Upper lobe of right lung (tissue), 1 donor: ENCODE measurements at places on chromosomes 3 and 15. TPM values are rescaled to one million over a fixed set of nuclear protein-coding genes. Genes with fewer than 3 reads are reported as not detected.

- no peak overlapping the region for H3K27ac ChIP-seq
- peaks cover 7% of the 10 kb centered on the region for H3K27me3 ChIP-seq
- peaks cover 14% of the 10 kb centered on the region for H3K4me1 ChIP-seq
- H3K4me3 ChIP-seq = no peak overlapping the region
- H3K36me3 ChIP-seq = no peaks in the 10 kb centered on the region
These were observed 586 bp upstream of the LSMEM2 start for GRCh38 chr3:50278123-50278879.

- H3K27ac ChIP-seq = no peak overlapping the region
- no peaks in the 10 kb centered on the region for H3K4me1 ChIP-seq
- H3K36me3 ChIP-seq = no peaks in the 10 kb centered on the region
- no peak overlapping the region for H3K4me3 ChIP-seq
- no peak for DNase-seq
- H3K27me3 ChIP-seq = no peaks in the 10 kb centered on the region
These were observed 203.6 kb downstream of the ROBO1 start for GRCh38 chr3:79564192-79564591.

GRCh38 chr3:126664591-126665214 lies 9.8 kb upstream of the TXNRD3 start:
- H3K27me3 ChIP-seq = peaks cover 12% of the 10 kb centered on the region
- no peaks in the 10 kb centered on the region for H3K36me3 ChIP-seq
- no peak for DNase-seq

DNA sequence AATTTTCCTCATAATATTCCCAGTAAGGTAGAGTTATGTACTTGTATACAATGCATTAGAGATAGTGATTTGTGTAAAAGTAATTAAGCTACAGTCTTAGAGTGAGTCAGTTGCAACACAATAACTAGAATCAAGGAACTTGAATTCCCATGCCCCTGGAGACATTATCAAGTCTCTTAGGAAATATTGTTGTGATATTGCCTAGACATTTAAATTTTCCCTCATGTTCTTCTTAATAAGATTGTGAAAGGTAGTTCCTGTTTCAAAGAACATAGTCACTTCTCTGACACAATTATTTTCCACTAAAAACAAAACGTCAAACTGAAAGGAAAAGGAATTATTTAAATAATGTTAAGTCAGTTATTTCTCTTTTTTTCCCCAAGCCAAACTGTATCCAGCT lies 13.0 kb upstream of the ATP1B3 start:
- H3K36me3 ChIP-seq = no peaks in the 10 kb centered on the region
- no peak for DNase-seq
- peaks cover 12% of the 10 kb centered on the region for H3K4me1 ChIP-seq
- no peak overlapping the region for H3K4me3 ChIP-seq

DNA sequence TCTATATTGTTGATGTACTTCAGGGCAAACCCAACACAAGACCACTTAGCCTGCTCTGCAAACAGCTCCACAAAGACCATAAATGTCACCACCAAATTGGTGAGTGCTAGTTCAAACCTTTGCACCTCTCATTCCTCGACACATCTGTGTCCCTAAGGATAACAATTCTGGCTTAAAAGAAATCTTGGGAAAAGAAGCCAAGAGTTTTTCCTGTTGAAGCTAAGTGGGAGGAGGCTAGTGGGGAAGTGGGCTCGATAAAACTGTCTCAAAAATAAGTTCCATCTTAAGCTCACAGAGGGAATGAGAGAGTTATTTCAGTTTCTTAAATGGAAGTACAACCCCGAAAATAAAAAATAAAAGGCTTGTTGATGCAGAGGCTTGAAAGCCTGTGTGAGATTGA lies 40.4 kb upstream of the PRICKLE2 start:
- peaks cover 27% of the 10 kb centered on the region for H3K4me1 ChIP-seq
- peak overlapping the region; percentile 83 for H3K27ac ChIP-seq
- no peaks in the 10 kb centered on the region for H3K27me3 ChIP-seq
- no peak for DNase-seq
- peak overlapping the region; percentile 67 for H3K4me3 ChIP-seq

- H3K27me3 ChIP-seq = no peaks in the 10 kb centered on the region
- peak overlapping the region; percentile 96 for H3K27ac ChIP-seq
- H3K4me3 ChIP-seq = no peak overlapping the region
- H3K36me3 ChIP-seq = peaks cover 57% of the 10 kb centered on the region
- DNase-seq = no peak
These were observed 23.5 kb downstream of the TMEM43 start for GRCh38 chr3:14148041-14148985.

DNA sequence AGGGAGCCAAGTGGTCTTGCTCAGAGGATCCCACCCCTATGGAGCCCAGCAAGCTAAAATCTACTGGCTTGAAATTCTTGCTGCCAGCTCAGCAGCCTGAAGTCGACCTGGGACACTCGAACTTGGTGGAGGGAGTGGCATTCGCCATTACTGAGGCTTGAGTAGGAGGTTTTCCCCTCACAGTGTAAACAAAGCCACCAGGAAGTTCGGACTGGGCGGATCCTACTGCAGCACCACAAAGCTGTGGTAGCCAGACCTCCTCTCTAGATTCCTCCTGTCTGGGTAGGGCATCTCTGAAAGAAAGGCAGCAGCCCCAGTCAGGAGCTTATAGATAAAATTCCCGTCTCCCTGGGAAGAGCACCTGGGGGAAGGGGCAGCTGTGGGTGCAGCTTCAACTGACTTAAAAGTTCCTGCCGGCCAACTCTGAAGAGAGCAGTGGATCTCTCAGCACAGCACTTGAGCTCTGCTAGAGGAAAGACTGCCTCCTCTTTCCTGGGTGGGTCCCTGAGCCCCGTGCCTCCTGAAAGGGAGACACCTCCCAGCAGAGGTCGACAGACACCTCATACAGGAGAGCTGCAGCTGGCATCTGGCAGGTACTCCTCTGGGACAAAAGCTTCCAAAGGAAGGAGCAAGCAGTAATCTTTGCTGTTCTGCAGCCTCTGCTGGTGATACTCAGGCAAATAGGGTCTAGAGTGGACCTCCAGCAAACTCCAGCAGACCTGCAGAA lies 576.3 kb upstream of the NECTIN3 start:
- H3K27ac ChIP-seq = no peak overlapping the region
- peak; percentile 51 for DNase-seq
- no peaks in the 10 kb centered on the region for H3K27me3 ChIP-seq
- H3K4me1 ChIP-seq = no peaks in the 10 kb centered on the region
- H3K4me3 ChIP-seq = no peak overlapping the region

GRCh38 chr3:167350245-167350862 lies 29.7 kb downstream of the ZBBX start:
- DNase-seq = no peak
- no peak overlapping the region for H3K4me3 ChIP-seq
- no peak overlapping the region for H3K27ac ChIP-seq
- H3K4me1 ChIP-seq = no peaks in the 10 kb centered on the region

GRCh38 chr3:188198760-188199327 lies 44.9 kb downstream of the LPP start:
- H3K27me3 ChIP-seq = no peaks in the 10 kb centered on the region
- no peak overlapping the region for H3K27ac ChIP-seq
- DNase-seq = no peak
- H3K4me3 ChIP-seq = no peak overlapping the region
- peaks cover 7% of the 10 kb centered on the region for H3K4me1 ChIP-seq
- H3K36me3 ChIP-seq = no peaks in the 10 kb centered on the region

DNA sequence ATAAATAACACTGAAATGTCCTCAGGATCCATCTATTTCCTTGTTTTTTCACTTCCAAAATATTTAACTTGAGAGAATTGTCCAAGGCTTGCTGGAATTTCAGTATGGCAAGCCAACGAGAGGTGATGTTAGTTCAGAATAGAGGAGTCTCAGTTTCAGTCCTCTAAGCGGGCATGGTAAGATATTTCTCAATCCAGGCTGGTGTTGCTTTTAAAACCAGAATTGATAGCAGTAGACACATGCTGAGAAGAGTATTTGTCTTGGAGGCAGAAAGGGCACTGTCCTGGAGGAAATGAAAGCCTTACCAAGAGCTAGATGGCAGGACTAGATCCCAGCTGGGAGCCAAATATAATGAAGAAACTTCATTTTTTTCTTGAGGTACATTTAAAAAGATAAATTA lies 23.1 kb downstream of the PHLDB2 start:
- DNase-seq = no peak
- H3K27me3 ChIP-seq = no peaks in the 10 kb centered on the region
- peaks cover 16% of the 10 kb centered on the region for H3K36me3 ChIP-seq

GRCh38 chr15:85879334-85880163 lies 84.8 kb upstream of the KLHL25 start:
- no peaks in the 10 kb centered on the region for H3K36me3 ChIP-seq
- H3K27ac ChIP-seq = no peak overlapping the region
- H3K4me3 ChIP-seq = no peak overlapping the region
- H3K4me1 ChIP-seq = no peaks in the 10 kb centered on the region
- H3K27me3 ChIP-seq = peaks cover 12% of the 10 kb centered on the region
- no peak for DNase-seq

The SYNM gene
- 19.5 TPM for total RNA-seq

The MRAS gene
- total RNA-seq = 79.4 TPM

The SLC9C1 gene
- not detected for total RNA-seq

The ALDH1A3 gene
- 9.9 TPM for total RNA-seq

The TUSC2 gene
- total RNA-seq = 29.2 TPM

The ERICH6 gene
- not detected for total RNA-seq

The DZIP1L gene
- 8.1 TPM for total RNA-seq
